ENCODE measurements at places on chromosomes 16 and 17.

- DNase-seq = no peak
These were observed 16.9 kb downstream of the TMEM235 start for GRCh38 chr17:78248051-78248914.

GRCh38 chr17:37107406-37108083 lies 158.8 kb downstream of the AATF start:
- DNase-seq = no peak

DNA sequence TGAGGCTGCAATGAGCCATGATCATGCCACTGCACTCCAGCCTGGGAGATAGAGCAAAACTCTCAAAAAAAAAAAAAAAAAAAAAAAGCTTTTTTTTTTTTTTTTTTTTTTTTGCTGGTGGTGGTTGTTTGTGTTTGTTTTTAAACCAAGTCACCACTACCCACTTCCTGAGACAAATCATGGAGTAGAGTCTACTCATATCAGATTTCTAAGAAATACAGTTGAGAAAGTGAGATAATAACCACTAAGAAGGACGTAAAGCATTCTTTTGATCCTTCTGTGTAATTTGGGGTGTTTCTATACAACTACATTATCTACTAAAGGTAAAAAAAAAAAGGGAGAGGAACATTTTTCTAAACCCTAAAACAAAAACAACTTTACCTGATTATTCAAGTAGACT lies 38.0 kb downstream of the AXIN2 start:
- no peak for DNase-seq

DNA sequence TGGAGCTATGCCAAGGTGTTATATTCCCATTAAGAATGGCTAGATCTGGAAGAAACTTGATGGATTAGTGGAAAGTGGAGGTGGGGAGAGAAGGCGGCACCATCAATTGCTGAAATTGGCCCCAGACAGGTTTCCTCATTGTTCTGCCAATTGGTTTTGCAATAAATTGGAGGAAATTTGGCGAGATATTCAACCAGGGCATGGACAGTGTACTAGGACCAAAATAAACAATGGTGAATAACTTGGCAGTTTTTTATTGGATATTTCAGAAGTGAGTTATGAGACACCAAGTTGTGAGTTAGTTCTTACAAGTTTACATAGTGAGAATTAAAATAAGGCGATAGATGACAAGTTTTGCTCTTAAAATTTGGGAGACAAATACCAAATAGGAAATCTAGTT lies 41.1 kb upstream of the SOX9 start:
- no peak for DNase-seq

DNA sequence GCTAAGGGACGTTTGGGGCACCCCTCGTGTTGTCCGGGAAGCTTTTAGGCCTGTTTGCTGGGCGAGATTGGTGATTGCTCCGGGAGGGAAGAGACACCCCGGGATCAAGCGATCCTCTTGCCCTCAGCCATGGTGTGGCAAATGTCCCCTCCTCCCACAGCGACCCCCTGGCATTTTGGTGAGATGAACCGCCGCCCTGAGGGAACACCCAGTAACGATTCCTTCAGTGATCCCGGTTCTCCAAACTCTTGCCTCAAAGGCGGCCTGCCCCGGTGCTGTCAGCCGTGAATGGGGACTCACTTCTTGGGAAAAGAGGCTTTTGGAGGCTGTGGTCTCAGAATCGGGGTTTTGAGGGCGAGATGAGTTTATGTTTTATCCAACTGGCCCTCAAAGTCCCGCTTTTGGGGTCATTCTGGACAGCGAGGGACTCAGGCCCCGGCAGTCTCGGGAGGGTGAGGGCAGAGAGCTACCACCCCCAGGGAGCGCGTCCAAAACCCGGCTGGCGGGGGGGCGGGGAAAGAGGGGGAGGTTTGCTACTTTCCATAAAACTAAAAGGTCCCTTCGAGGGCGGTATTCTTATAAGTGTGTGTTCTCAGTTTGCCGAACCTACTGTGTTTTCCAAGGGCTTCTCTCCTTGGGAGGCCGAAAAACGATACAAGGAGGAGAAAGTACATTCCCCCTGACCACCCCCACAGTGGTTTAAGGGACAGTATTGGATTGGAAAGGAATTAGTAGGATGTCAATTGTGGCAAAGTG lies 232.7 kb downstream of the MRTFB start:
- DNase-seq = no peak

- DNase-seq = no peak
These were observed 140.2 kb upstream of the CIBAR2 start for GRCh38 chr16:85252461-85252860.

DNA sequence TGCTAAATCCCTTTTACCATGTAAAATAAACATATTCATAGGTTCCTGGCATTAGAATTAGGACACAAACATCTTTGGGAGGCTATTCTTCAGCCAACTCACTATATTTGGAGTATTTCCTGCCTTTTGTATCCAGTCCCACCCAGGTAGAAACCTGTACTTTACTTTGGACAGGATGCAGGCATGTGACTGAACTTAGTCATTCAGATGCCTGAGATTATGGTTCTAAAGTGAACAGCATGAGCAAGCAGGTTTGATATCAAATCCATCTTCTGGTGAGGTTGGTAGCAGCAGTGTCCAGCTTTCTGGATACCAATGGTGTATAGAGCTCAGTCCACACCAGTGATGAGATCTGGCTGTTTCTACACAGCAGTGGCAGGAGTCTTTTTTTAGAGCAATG lies 20.2 kb downstream of the CA10 start:
- DNase-seq = no peak

DNA sequence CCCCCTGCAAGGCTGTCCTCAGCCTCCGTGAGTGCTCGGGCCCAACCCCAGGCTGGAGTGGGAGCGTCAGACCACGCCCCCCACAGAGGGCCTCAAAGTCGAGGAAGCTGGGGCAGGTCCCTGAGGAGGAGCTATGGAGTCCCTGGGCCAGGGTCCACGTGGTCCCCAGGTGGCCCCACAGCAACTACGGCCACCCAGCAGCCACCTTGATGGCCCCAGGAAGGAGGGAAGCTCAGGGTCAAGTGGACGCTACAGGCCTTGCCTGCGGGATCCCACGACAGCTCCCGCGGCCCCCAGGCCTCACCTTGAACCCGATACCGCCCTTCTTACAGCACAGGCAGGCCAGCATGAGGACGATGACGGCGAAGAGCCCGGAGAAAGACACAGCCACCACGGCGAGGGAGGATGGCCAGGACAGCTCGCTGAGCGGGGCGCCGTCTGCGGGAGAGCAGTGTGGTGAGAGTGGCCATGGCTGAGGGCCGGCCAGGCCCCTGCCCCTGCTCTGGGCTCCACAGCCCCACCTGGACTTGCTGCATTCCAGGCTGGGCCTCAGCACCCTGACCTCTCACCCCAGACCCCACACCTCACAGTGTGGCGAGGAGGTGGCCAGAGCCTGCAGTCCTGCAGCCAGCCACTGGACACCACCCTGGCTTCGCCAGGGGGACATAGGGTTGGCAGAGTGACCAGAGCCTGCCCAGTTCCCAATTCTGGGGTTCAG lies 31.1 kb upstream of the PVALEF start:
- DNase-seq = no peak

- no peak for DNase-seq
These were observed 135.2 kb upstream of the HS3ST3A1 start for GRCh38 chr17:13736916-13737315.

DNA sequence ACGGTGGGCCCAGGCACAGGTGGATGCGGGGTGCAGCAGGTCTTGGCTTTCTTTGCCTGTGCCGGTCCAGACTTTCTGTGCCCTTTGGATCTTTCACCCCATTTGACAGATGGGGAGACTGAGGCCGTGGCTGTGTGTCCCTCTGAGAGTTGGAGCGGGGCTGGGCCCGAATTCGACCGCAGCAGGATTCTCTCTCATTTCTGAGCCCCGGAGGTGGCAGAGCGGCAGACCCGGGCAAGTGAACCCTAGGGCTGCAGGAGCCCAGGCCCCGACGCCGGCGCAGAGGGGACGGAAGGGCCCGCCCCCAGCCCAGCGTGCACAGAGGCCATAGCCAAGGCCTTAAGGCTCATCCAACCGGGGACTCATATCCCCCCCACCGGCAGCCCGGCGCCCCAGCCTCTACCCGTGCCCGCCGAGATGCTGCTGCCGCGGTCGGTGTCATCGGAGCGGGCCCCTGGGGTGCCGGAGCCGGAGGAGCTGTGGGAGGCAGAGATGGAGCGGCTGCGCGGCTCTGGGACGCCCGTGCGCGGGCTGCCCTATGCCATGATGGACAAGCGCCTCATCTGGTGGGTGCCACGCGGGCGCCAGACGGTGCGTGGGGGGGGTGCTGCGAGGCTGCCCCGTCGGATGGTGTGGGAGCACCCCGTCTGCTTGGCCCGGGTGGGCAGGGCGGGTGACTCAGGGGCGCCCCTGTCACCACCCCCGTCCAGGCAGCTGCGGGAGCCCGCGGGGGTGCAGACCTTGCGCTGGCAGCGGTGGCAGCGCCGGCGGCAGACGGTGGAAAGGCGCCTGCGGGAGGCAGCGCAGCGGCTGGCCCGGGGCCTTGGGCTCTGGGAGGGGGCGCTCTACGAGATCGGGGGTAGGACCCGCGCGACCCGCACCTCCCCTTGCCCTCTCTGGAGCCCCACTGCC lies 857 bp downstream of the TMC8 start:
- no peak for DNase-seq

DNA sequence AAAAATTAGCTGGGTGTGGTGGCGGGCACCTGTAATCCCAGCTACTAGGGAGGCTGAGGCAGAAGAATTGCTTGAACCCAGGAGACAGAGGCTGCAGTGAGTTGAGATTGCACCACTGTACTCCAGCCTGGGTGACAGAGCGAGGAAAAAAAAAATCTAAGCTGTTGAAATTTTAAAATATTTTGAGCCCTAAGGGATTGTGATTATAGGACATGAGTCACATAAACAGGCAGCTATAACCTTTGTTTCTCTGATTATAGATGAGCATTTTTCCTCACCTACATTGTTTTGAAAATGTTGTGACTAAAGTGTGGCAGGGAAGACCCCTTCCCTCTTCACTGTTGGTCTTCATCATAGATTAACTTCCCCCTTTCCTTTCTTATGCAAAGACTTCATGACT lies 135.5 kb downstream of the MGAT5B start:
- DNase-seq = no peak

GRCh38 chr16:51134876-51135275 lies 16.2 kb downstream of the SALL1 start:
- no peak for DNase-seq

- DNase-seq = no peak
These were observed 9.4 kb upstream of the KCNJ2 start for GRCh38 chr17:70159980-70160379.

- no peak for DNase-seq
These were observed 43.2 kb upstream of the CCL1 start for GRCh38 chr17:34406226-34406625.

- DNase-seq = no peak
These were observed 29.2 kb downstream of the SNX20 start for GRCh38 chr16:50651835-50652438.

DNA sequence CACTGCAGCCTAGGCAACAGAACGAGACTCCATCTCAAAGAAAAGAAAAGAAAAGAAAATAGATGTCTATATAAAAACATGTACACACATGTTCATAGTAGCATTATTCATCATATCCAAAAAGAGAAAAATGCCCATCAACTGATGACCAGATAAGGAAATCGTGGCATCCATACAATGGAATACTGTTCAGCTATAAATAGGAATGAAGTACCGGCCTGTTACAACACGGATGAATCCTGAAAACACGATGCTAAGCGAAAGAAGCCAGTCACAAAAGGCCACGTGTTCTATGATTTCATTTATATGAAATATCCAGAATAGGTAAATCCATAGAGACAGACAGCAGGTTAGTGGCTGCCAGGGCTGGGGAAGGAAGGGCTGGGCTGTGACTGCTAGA lies 65.8 kb downstream of the TBC1D16 start:
- no peak for DNase-seq

DNA sequence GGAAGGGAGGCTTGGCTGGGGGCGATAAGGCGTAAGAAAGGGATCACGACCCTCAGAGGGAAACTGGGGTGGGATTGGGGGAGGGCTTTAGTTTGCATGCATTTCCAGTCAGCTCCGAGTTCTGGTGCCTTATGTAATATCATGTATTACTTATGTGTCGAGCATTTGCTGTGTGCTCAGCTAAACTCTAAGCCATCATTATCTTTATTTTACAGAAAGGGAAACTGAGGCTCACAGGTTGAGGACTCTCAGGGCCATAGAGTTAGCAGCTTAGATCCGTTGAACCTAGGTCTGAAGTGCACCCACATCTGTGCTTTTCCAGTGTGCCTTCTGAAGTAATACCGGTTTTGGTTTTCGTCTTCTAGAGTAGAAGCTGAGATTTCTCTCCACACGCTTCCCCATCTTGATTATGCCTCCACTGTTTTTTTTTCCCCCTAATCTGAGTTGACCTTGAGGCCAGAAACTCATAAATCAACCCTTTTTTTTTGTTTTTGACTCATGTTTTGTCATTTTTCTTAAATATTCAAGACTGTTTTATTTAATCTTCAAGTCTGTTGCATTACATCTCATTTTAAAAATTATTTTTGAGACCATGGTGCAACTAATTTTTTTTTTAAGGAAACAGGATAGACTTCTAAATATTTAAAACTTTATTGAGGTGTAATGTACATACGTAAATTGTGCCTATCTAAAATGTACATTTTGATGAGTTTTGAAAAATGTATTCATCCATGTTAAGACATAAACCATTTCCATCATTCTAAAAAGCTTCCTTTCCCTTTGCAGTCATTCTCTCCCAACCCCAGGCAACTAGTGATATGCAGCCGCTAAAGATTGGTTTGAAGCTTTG lies 741 bp downstream of the CYB5B start:
- no peak for DNase-seq

DNA sequence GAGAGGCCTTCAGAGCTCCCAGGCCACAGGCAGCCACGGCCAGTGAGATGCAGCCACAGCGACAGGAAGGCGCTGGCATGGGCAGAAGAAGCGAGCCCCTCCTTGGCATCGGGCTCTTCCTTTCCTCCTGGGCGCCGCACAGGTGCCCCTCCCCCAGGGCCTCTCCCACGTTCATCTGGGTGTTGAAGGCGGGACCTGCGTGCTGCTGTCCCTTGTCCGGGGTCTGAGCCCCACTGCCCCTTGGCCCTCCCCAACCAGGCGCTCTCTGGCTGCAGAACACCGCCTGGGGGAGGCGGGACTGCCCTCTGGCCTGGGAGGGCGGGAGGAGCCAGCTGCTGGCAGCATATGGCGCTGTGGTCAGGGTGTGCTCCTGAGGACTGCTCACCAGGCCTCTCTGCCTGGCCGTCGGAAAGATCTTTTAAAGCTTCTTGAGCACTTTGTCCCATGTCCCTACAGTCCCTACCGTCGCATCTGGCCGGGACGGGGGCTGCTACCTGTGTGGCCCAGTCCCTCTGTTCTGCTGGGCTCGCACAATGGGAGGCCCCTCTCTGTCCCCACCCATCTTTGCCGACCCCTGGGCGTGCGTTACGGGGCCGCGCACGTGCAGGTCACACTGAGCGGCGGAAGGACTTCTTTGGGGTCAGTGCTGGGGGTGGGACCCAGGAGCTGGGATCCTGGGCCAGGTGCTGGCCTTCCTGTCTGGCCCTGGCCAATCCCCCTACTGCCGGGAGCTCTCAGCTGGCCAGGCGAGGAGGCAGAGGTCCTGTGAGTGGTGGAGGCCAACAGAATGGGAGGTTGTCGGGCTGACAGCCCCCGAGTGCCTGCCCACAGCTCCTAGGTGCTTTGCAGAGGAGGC lies 1.7 kb downstream of the SLC25A10 start:
- DNase-seq = no peak

GRCh38 chr17:62895320-62896301 lies 70.4 kb upstream of the TANC2 start:
- DNase-seq = no peak

GRCh38 chr16:67750466-67750865 lies 31.4 kb upstream of the GFOD2 start:
- no peak for DNase-seq

GRCh38 chr16:53960954-53961616 lies 257.1 kb downstream of the FTO start:
- no peak for DNase-seq
